Pancreas (tissue), 10 donors: ENCODE measurements at places on chromosomes 12 and 14.

GRCh38 chr12:131723532-131723931 is 12.6 kb downstream of the SFSWAP start:
- no peak for DNase-seq

DNA sequence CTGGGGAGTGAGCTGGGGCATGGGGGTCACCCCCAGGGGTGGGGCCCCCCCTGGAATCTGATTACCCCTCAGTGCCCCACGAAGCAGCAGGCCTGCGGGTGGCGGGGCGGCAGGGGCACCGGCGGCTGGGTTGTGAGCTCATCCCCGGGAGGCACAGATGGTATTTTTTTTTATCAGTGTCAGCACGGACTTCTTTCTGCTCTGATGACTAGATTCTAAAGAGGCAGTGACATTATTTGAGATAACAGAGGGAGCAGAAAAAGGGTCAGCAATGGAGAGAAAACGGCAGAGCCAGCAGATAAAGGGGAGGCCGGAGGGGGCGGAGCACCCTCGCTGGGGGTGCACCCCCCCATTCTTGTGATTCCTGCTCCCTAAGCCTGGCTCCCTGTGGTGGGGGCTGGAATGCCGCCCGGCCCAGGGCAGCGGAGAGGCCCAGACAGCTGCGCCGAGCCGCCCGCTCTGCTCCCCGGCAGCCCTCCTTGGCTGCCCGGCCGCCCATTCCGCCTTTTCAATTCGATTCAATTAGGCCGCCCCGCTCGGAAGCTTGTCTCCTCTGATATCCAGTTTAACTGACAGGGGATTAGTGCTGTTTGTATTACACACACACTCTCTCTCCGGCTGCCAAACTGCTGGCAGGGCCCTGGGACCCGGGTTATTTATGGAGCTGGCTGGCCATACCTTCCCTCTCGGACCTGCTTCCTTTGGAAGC is 32.9 kb downstream of the MVK start:
- no peak for DNase-seq

DNA sequence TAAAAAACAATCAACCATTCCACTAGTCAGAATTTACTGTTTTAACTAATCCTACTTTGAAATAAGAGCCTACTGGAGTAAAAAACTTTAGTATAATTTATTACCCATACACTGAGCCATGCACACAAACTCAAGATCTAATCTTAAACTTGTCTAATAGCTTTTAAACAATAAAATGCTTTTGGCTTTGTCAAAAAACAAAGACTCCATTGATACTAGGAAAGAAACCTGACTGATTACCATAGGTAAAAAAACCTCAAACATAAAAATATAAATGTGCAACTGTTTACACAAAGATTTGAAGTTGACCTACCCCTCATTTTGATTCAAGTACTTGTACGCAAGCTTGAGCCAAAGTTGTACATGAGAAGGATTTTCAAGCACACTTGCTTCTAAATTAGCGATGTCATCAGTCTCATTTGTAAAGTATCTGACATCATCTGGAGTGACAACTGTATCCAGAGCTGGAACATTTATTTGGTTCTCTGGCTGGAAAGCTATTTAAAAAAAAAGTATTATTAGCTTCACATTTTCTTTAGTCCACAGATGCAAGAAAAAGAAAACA is 36.1 kb downstream of the ZFC3H1 start:
- no peak for DNase-seq

DNA sequence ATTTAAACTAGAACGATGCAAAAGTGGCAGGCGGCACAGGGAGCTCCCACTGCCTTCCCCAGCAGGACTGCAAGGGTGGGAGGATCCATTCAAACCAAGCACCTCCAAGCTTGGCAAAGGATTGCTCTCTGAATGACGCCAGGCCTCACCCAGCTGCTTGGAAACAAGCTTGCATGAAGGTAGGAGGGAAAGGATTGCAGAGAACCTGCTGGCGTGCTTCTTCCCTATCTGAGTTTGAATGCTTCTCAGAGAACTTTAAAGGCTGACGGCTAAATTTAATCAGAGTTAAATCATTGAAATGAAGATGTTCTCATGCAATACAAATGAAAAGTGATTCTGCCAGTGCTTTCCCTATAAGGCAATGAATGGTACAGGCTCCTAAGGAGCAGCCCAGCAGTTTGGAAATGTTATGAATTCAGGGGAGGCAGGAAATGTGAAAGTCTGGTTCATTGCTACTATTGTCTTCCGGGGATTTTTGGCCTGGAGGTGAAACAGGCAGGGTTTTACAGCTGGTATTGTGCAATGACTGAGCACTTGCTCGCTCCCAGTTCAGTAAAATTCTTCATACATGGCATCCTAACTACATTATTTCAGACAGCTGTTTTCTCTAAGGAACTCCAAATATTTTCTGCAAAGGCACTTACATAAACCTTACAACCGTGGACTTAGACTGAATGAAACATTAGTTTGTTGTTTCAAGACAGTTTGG is 31.9 kb upstream of the DUSP6 start:
- DNase-seq: peak; percentile 27

- DNase-seq: no peak
Measured at GRCh38 chr12:82675246-82675645, 11.5 kb upstream of the TMTC2 start.

DNA sequence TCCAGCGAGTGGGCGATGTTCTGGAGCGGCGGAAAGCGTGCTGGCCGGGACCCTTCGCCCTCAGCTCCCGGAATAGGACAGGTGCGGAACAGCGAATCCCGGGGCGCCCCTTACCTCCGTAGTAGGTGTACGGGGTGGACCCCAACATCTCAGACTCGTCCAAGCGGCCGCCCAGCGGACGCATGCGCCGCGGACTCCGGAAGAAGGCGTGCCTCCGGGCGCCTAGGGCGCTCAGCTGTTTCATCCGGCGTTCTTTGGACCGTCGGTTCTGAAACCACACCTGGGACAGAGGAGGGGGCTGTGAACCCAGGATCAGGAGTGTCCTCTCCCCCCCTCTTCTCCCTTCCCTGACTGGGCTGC is 4.5 kb downstream of the LHX5 start:
- peak; percentile 61 for DNase-seq

DNA sequence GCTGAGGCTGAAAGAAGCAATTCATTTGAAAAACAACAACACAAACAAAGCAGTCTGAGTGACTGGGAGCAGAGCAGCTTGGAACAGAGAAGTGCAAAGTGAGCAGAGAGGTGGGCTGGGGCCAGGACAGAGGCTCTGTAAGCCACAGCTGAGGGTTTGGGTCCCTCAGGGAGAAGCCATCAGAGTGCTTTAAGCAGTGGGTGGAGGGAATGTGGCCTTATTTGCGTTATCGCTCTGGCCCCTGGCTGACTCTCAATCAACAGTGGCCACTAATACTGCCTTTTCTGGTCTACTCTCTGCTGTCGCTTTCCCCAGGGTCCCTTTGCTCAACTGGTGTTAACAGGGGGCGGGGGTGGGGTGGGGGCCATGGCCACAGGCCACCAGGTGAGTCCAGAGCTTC is 44.2 kb downstream of the IRF2BPL start:
- DNase-seq: no peak

GRCh38 chr12:99898645-99899044 is 86.1 kb downstream of the ANKS1B start:
- no peak for DNase-seq

GRCh38 chr12:123478762-123479161 is 20.8 kb downstream of the SNRNP35 start:
- no peak for DNase-seq

GRCh38 chr12:11581179-11581755 is 68.2 kb upstream of the ETV6 start:
- DNase-seq: peak; percentile 60

DNA sequence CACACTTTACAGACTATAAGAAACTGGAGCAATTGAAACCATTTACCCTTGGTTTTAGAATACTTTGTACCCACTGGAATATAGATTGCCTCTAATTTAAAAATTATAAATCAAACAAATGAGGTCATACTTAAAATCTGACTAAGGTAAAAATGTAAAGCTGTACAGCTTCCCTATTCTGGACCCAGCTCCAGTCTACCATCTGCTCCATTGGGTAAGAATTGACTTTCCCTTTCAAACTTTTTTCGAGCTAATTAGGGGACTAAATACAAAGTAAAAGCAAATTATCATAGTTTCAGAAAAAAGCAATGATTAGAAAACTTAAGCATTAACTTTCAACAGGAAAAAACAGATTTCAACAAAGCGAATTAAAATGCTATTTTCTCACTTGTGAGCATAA is 4.3 kb downstream of the KRR1 start:
- DNase-seq: no peak

DNA sequence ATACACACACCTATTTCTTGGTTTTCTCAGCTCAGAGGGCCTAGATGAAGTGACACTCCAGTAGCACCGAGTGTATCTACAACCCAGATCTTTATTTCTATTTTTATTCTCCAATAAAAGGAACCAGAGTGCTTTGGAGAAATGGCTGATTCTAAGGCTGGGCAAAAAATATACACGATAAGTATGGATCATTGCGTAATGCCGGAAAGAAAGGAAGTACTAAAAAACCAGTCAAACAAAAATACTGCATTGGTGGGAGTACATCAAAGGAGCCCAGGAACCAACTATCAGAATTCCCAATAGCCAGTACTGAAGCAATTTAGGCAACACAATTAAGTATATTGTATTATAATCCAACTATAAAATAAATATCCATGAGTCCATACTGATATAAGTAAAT is 400.9 kb upstream of the CCDC196 start:
- no peak for DNase-seq

GRCh38 chr12:40106202-40106533 is 287 bp upstream of the SLC2A13 start:
- DNase-seq: no peak

- no peak for DNase-seq
Measured at GRCh38 chr12:51925346-51926063, 18.2 kb downstream of the ACVRL1 start.

DNA sequence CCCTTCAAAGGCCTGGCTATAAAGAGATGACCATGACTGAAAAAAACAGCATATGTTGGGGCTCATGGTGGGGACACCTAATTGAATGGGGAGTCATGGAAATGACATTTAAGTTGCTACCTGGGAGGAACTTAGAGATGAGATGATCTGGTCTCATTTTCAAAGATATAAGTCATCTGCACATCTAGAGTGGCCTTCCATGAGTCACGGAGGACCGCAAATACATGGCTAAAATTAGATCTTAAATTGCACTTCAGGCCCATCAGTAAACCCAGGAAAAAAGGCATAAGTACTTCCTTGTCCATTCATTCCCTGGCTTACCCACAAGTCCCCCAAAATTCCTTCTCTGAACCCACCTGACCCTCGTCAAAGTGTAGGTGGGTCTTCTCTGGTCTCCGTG is 53.4 kb downstream of the SPTB start:
- no peak for DNase-seq

GRCh38 chr12:53971686-53972085 is 1.2 kb upstream of the HOXC11 start:
- no peak for DNase-seq

GRCh38 chr14:23521785-23522640 is 29.6 kb downstream of the ZFHX2 start:
- no peak for DNase-seq

- DNase-seq: no peak
Measured at GRCh38 chr12:20410734-20411133, 42.4 kb downstream of the PDE3A start.

GRCh38 chr14:104136472-104137296 is 1.7 kb upstream of the KIF26A start:
- peak; percentile 12 for DNase-seq
